Skin of body (tissue), 3 donors: ENCODE measurements at places on chromosomes 5 and 9. TPM values are rescaled to one million over a fixed set of nuclear protein-coding genes. Genes with fewer than 3 reads are reported as not detected.

Gene STPG3
- total RNA-seq = not detected

Gene RGP1
- total RNA-seq = 8.8 TPM

Gene PRRT1B
- not detected for total RNA-seq

Gene GRXCR2
- total RNA-seq = not detected

DNA sequence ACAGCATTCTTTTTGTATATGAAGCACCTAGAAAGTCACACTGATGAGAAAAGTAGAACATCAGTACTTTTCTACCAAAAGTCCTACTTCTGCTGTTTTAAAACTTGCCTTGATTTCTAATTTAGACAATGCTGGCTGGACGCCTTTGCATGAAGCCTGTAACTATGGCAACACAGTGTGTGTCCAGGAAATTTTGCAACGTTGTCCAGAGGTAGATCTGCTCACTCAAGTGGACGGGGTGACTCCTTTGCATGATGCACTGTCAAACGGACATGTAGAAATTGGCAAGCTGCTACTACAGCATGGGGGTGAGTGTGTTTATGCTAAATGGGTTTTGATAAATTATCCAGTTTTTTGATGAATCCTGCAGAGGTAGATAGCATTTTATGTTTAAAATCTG lies 73.5 kb downstream of the SLF1 start:
- no peak for DNase-seq

DNA sequence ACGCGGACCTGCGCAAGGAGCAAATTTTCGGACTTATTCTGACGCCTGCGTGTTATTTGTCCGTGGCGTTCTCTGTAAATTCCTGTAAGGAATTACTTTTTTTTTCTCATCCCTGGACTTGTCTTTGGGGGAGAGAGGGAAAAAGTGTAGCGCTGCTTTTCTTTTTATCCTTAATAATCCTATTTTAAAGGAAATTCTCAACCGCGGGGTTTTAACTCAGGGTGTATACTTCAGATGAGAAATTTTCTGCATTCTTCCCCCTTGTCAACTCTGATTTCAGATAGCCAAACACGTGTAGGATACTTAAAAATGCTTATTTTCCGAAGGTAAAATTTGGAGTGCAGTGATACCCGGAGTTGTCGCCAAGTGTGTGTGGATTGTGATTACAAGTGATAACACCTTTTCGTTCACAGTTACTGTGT lies 853 bp downstream of the DCP2 start:
- DNase-seq = peak; percentile 43

Gene BAAT
- total RNA-seq = not detected

Gene S100Z
- total RNA-seq = 0.30 TPM
